Activated effector memory CD4-positive, alpha-beta T cell treated with anti-CD3 and anti-CD28 coated beads, Interleukin-2, amount 50 U/mL, for 16 hours (primary cell): ENCODE measurements at places on chromosomes 6 and 20.

- DNase-seq = no peak
These were observed 2.2 kb downstream of the CD83 start for GRCh38 chr6:14119784-14120183.

DNA sequence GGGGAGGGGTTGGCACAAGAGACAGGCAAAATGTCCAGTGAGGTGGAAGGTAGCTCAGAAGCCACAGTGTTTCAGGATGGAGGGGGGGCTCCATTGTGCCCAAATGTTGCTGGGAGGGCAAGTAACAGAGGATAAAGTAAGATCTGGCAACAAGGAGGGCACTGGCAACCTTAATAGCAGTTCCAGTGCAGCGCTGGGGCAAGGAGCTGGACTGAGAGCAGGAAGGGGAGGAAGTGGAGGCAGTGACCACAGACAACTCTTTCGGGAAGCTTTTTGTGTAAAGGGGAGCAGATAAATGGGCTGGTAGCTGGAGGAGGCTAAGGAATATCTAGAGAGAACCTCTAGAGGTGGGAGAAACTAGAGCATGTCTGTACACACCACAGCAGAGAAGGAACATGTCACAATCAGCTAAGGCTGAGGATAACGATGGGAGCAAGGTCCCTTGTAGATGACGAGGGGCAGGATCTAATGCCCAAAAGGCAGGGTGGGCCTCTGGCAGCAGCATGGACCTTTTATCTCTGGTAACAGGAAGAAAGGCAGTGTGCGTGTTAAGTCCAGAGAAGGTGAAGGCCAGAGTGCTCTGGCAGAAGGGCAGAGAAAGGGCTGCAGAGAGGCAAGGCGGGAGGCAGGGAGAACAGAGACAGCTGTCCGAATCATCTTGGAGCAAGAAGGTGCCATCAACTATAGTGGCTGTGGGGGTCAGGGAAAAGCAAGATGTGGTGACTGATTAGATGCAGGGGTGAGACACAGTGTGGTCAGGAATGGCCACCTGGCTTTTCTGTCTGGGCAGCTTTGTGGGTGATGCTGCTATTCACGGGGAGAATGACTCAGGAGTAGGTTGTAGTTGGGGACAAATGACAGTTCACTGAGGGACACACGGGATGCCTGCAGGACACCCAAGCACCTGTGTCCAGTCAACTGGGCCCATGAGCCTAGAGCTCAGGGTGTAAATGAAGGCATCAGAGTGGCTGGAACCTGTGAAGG lies 17.4 kb downstream of the TMEM242 start:
- DNase-seq = no peak

- no peak for DNase-seq
These were observed 66.1 kb downstream of the PRND start for GRCh38 chr20:4787820-4788219.

GRCh38 chr6:39452306-39453145 lies 130.0 kb upstream of the KCNK16 start:
- DNase-seq = no peak

DNA sequence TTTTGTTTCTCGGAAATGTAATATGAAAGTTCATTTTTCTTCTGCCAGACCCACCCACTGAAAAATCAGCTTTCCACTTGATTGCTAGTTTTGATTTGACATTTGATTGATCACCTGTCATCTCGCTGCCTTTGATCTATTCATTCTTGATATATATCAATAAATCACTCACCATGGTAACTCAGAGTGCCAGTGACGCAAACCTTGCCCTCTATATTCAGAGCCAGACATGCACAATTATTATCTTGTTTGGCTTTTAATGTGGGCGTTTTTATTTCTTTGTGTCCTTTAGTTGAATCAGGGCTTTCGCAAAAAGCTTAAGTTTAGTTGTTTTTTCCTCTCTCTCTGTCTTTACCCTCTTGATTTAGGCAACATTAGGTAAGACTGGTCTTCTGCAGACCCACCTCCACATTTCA lies 2.0 kb downstream of the TSHZ2 start:
- DNase-seq = peak; percentile 74
